Neural progenitor cell (in vitro differentiated cells): ENCODE measurements at places on chromosomes 4 and X.

- no peak for DNase-seq
Measured at GRCh38 chr4:41241919-41242318, 14.8 kb upstream of the UCHL1 start.

DNA sequence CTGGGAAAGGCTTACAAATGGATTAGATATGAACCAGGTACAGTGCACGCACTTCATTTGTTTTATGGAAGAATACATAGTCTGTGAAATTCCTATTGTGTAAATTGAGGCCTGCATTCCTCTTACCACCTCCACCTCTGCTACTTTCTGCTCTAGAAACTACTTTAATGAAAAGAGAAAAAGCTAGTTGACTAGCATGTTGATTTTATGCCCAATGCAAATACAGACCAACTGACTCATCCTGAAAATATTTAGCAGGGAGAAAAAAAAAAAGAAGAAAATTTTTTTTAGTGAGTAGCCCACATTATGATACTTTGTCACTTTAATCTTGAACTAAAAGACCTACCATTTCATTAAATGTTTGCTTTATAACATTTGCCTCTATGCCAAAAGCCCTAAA lies 41.2 kb downstream of the DCLK2 start:
- DNase-seq, result no peak

- DNase-seq, result no peak
Measured at GRCh38 chr4:82489076-82489475, 58.7 kb downstream of the ENOPH1 start.

DNA sequence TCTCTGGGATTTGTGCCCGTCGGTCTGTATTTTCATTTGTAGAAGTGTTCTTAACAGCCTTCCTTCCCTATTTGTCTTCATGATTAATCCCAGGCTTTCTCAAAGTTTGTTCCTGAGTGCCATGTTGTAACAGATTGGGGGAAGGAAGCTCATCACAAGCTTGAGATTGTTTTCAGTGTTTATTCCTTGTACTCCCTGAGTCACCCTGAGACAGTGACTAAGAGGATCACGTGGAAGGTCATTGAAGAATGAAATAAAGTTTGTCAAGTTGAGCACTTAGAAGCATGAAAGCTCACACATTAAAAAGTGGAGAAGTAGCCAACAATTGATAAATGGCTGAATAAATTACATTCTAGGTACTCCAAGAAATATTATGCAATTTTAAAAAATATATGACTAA lies 153.5 kb upstream of the FAM241A start:
- no peak for DNase-seq

DNA sequence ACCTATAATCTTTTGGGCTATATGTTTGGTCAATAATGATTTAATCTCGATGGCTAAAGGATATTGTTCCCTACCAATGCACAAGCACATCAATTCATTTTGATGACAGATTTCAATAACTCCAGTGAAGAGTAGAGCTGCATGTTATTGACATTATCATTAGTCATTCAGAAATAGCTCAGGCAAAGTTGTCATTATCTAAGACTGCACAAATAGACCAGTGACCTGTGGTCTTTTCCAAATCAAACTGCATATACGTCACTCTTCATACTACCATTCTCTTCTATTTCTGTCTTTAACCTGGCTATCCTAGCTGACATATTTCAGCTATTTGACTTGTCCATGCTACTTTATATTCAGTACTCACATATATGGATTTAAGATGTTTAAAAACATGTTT lies 1050.8 kb downstream of the C4orf33 start:
- no peak for DNase-seq

DNA sequence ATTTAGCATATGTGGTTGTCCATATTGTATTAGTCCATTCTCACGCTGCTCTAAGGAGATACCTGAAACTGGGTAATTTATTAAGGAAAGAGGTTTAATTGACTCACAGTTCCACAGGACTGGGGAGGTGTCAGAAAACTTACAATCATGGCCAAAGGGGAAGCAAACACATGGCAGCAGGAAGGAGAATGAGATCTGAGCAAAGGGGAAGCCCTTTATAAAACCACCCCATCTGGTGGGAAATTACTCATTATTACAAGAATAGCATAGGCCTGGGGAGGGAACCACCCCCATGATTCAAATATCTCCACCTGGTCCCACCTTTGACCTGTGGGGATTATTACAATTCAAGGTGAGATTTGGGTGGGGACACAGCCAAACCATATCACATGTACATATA lies 122.6 kb upstream of the ANK2 start:
- DNase-seq, result no peak
